ENCODE measurements at places on chromosomes 2 and 18. TPM values are rescaled to one million over a fixed set of nuclear protein-coding genes. Genes with fewer than 3 reads are reported as not detected.

CEP192 gene
- 26.4 TPM for total RNA-seq

ALK gene
- total RNA-seq: under 0.01 TPM

VPS54 gene
- total RNA-seq: 19.6 TPM

COLEC11 gene
- total RNA-seq: 0.57 TPM

NIF3L1 gene
- 19.1 TPM for total RNA-seq

HOXD12 gene
- total RNA-seq: not detected

VWC2L gene
- not detected for total RNA-seq

CCT4 gene
- total RNA-seq: 133 TPM

CCL20 gene
- total RNA-seq: 0.28 TPM

CERS6 gene
- 4.1 TPM for total RNA-seq

EMILIN1 gene
- total RNA-seq: 242 TPM

KRTCAP3 gene
- 0.18 TPM for total RNA-seq

SLC8A1 gene
- 13.1 TPM for total RNA-seq

CYP27C1 gene
- total RNA-seq: 0.18 TPM

AGXT gene
- total RNA-seq: not detected

L3MBTL4 gene
- 0.28 TPM for total RNA-seq
